ENCODE measurements at places on chromosomes 12 and 14. TPM values are rescaled to one million over a fixed set of nuclear protein-coding genes. Genes with fewer than 3 reads are reported as not detected.

Gene RPAP3
- 11.3 TPM for total RNA-seq

Gene KLHL33
- 1.5 TPM for total RNA-seq

Gene AMDHD1
- total RNA-seq = 0.33 TPM

Gene DDHD1
- total RNA-seq = 30.6 TPM

Gene HSPB8
- 21.3 TPM for total RNA-seq

Gene NPC2
- 238 TPM for total RNA-seq

Gene STYK1
- total RNA-seq = not detected

Gene TOMM20L
- total RNA-seq = not detected

Gene KCTD10
- total RNA-seq = 106 TPM

Gene KCNA5
- not detected for total RNA-seq

Data from fibroblast of lung (primary cell).